ENCODE measurements at places on chromosomes 7 and 10. TPM values are rescaled to one million over a fixed set of nuclear protein-coding genes. Genes with fewer than 3 reads are reported as not detected.

The GIMAP8 gene
- total RNA-seq, result 5.4 TPM

The OR6V1 gene
- not detected for total RNA-seq

The GAD2 gene
- not detected for total RNA-seq

The THSD7A gene
- total RNA-seq, result 0.75 TPM

The TEX36 gene
- total RNA-seq, result not detected

The EPHB6 gene
- total RNA-seq, result 8.9 TPM

The LOXL4 gene
- 5.3 TPM for total RNA-seq

The SPDYE1 gene
- not detected for total RNA-seq

GRCh38 chr7:7519056-7519455 is 16.6 kb downstream of the COL28A1 start:
- H3K4me3 ChIP-seq, result no peak overlapping the region
- H3K27me3 ChIP-seq, result no peaks in the 10 kb centered on the region
- no peaks in the 10 kb centered on the region for H3K36me3 ChIP-seq
- no peaks in the 10 kb centered on the region for H3K4me1 ChIP-seq
- DNase-seq, result no peak
- H3K27ac ChIP-seq, result no peak overlapping the region

GRCh38 chr7:81206667-81207360 is 288.0 kb upstream of the SEMA3C start:
- no peak for DNase-seq
- H3K27ac ChIP-seq, result no peak overlapping the region
- H3K36me3 ChIP-seq, result no peaks in the 10 kb centered on the region
- H3K4me1 ChIP-seq, result no peaks in the 10 kb centered on the region
- H3K4me3 ChIP-seq, result no peak overlapping the region
- H3K27me3 ChIP-seq, result no peaks in the 10 kb centered on the region

- DNase-seq, result peak; percentile 82
- H3K27me3 ChIP-seq, result no peaks in the 10 kb centered on the region
- peaks cover 19% of the 10 kb centered on the region for H3K4me1 ChIP-seq
- no peaks in the 10 kb centered on the region for H3K36me3 ChIP-seq
Measured at GRCh38 chr10:124524991-124525653, 63.5 kb downstream of the LHPP start.

GRCh38 chr10:103502849-103503660 is 9.6 kb downstream of the NEURL1 start:
- H3K27ac ChIP-seq, result no peak overlapping the region
- H3K4me3 ChIP-seq, result no peak overlapping the region
- H3K36me3 ChIP-seq, result no peaks in the 10 kb centered on the region
- no peaks in the 10 kb centered on the region for H3K27me3 ChIP-seq

DNA sequence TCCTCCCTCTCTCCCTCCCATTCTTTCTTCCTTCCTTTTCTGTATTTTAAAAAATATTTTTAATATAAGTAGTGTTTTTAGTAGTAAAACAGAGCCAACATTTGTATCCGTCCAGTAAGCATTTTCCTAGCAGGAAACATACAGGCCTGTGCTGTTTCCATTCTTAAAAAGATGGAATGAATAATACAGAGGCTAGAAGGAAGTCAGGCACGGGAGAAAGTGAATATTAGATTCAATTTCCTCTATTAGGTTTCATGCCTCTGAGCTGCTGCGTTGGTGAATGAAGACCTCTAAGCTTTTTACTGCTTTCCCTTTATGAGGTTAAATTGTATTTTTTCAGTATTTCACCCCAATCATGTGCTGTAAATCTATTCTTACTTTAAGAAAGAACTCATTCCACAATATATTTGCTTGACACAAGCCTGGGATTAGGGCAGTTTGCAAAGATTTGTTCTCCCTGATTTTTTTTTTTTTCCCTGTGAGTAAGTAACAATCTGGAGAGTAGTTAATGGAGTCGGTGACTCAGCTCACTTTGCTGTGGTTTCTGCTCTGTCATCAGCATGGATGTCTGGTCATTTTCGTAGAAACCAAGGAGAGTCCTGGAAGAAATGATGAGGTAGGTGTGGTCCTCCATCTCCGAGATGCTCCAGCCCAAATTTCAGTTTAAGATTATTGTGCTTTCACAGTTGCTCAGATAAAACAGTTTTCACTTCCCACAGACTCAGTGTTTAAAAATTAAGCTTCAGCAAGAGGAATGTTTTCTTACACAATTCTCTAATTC is 76.1 kb upstream of the PITRM1 start:
- no peaks in the 10 kb centered on the region for H3K27me3 ChIP-seq
- no peak for DNase-seq
- no peak overlapping the region for H3K4me3 ChIP-seq
- H3K36me3 ChIP-seq, result no peaks in the 10 kb centered on the region

- no peaks in the 10 kb centered on the region for H3K27me3 ChIP-seq
- peak; percentile 65 for DNase-seq
- H3K27ac ChIP-seq, result peak overlapping the region; percentile 73
- no peak overlapping the region for H3K4me3 ChIP-seq
- no peaks in the 10 kb centered on the region for H3K36me3 ChIP-seq
Measured at GRCh38 chr10:97542169-97543024, 30.2 kb upstream of the ANKRD2 start.

DNA sequence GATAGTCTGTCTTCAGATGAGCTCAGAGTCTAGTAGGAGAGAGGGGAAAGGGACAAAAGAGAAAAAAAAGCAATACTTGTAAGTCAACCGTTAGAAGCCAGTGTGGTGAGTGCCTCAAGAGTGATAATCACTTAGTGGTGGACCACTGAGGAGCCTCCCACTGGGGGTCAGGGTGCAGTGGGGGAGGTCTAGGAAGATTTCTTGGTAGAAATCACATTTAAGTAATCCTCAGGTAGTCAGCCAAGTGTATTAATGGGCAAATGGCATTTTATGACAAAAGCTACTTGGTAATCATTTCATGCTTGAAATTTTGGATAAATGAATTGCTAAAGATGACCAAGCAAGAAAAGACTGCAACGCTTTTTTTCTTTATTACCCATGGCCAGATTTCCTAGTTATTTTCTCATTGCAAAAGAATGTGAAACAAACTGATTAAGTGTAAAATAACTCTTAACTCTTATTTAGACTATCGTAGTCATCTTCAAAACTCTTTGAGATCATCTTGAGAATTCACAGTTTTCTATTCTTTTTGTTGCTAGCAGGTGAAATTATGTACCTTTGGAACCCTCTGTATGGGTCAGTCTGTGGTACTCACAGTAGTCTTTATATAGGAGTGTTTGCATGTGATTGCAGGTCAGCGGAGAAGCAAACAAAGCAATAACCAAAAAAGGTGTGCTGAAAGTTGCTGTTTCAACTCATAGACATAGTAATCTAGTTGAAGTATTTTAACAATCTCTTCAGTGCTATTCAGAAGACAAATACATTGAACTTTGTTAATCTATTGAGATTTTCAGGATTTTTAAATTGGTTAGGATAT is 63.9 kb downstream of the PPP1R9A start:
- no peak for DNase-seq
- no peak overlapping the region for H3K4me3 ChIP-seq
- H3K36me3 ChIP-seq, result no peaks in the 10 kb centered on the region
- peaks cover 18% of the 10 kb centered on the region for H3K4me1 ChIP-seq

DNA sequence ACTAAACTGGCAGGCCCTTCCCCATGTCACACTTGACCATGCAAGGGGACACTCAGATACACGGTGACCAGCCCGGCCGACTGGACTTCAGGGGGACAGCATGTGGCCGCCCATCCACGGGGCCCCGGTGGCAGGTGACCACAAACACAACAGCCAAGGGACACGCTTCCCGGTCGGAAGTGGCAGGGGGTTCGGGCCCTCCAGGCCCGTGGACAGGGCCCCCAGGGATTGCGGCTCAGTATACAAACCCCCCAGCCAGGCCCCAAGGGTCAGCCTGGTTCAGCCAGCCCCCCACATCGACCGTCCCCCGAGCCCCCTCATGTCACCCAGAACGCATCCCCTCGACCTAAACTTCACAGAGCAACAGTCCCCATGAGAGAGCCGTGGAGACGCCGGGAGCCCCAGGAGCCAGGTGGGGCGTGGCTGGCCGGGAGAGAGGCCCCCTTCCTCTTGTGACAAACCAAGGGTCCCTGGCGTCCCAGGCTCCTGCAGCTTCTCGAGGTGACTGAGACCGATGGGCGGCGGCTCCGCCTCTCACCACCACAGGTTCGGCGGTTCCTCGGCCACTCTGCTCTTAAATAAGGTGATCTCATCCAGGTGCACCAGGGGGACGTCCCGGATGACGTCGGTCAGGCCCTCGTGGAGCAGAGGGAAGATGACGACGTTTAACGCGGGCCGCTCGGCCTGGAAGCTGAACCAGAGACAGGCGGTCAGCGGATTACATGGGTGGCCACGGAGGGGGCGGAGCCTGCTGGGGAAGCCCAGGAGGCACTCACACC is 57.8 kb upstream of the TNRC18 start:
- H3K4me1 ChIP-seq, result peaks cover 3% of the 10 kb centered on the region
- no peak overlapping the region for H3K4me3 ChIP-seq
- H3K27me3 ChIP-seq, result no peaks in the 10 kb centered on the region
- H3K27ac ChIP-seq, result no peak overlapping the region
- no peaks in the 10 kb centered on the region for H3K36me3 ChIP-seq

GRCh38 chr7:139915864-139916716 is 87.0 kb downstream of the TBXAS1 start:
- no peaks in the 10 kb centered on the region for H3K27me3 ChIP-seq
- DNase-seq, result peak; percentile 57
- H3K4me3 ChIP-seq, result no peak overlapping the region
- H3K4me1 ChIP-seq, result peaks cover 16% of the 10 kb centered on the region
- peak overlapping the region; percentile 42 for H3K27ac ChIP-seq
- H3K36me3 ChIP-seq, result no peaks in the 10 kb centered on the region

- H3K36me3 ChIP-seq, result peaks cover 26% of the 10 kb centered on the region
- no peak overlapping the region for H3K4me3 ChIP-seq
- no peak overlapping the region for H3K27ac ChIP-seq
- no peaks in the 10 kb centered on the region for H3K27me3 ChIP-seq
- no peaks in the 10 kb centered on the region for H3K4me1 ChIP-seq
Measured at GRCh38 chr10:12013926-12014325, 28.7 kb downstream of the UPF2 start.

DNA sequence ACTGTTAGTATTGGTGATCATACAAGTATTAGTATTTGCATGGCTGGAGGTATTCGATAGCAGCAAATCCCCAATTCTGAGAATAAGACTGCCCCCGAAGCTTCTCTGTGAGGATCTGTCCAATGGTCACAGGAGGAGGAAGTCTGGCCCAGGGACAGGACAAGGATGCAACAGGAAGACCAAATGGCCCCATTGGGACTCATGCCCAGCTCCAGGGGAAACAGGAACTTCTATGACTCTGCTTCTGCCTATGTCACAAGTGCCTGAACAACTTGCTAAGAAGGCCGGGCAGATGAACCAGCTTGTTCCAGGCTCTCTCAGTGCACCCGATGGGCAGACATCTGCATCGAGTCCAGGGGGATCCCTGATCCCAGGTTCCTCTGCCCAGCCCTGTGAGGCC is 172.0 kb upstream of the GRB10 start:
- H3K4me3 ChIP-seq, result no peak overlapping the region
- DNase-seq, result no peak
- no peak overlapping the region for H3K27ac ChIP-seq
- H3K4me1 ChIP-seq, result no peaks in the 10 kb centered on the region
- no peaks in the 10 kb centered on the region for H3K36me3 ChIP-seq
- H3K27me3 ChIP-seq, result no peaks in the 10 kb centered on the region

DNA sequence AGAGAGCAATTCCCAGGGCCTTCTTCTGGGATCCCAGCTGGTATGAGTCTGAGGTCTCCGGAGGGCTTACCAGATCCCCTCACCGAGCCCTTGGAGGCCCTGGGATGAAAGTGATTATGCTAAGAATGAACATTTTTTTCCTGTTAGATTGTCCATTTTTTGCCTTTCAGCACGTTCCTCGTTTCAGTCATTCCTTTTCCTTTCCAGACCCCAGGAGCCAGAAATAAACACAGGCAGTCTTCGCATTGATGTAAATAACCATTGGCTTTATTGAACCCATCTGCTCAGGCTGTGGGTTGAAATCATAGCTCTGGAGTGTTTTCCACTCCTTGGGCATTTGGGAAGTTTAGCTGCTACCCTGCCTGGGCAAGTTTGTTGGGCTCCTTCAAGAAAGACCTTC is 320.9 kb upstream of the AUTS2 start:
- no peak for DNase-seq
- H3K36me3 ChIP-seq, result no peaks in the 10 kb centered on the region
- H3K27ac ChIP-seq, result no peak overlapping the region
- H3K27me3 ChIP-seq, result no peaks in the 10 kb centered on the region
- H3K4me3 ChIP-seq, result no peak overlapping the region

- DNase-seq, result no peak
- H3K27ac ChIP-seq, result no peak overlapping the region
- no peaks in the 10 kb centered on the region for H3K36me3 ChIP-seq
- no peaks in the 10 kb centered on the region for H3K27me3 ChIP-seq
- H3K4me3 ChIP-seq, result no peak overlapping the region
- H3K4me1 ChIP-seq, result no peaks in the 10 kb centered on the region
Measured at GRCh38 chr10:3324612-3325038, 152.0 kb upstream of the PITRM1 start.

DNA sequence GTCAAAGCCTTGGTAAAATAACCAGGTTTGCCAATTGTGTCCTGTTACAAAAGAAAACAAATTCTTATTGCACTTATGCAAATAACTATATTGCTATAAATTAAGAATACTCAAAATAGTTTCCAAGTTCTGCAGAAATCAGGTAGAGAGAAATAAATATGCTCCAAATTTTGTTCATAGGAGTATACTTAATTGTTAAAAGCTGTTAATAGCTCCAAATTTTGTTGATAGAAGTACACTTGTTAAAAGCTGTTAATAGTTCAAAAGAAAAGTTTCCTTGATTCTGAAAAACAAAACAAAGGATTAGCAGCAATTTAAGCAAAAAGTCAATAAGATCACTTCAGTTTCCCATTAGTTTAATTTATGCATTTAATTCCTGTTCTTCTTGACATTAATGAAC is 46.4 kb upstream of the ZNF138 start:
- DNase-seq, result no peak
- H3K36me3 ChIP-seq, result no peaks in the 10 kb centered on the region
- H3K4me1 ChIP-seq, result no peaks in the 10 kb centered on the region
